ENCODE measurements at places on chromosomes 2 and 18.

DNA sequence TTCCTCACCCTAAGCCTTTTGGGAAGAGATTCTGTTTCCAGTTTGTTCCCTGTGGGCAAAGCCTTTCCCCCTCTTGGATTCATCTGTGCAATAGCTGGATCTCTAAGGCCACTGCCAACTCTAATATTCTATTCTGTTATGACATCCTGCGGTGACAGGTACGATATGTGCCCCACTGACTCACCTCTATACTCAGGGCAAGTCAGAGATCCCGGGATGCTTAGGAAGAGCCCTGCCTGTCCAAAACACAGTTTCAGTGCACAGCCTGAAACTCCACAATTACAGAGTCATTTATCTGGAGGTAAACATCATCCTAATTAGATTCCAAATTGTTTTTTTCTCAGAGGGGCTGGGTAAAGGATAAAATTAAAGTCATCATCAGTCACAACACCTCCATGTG is 190.2 kb downstream of the TFCP2L1 start:
- no peak for DNase-seq

DNA sequence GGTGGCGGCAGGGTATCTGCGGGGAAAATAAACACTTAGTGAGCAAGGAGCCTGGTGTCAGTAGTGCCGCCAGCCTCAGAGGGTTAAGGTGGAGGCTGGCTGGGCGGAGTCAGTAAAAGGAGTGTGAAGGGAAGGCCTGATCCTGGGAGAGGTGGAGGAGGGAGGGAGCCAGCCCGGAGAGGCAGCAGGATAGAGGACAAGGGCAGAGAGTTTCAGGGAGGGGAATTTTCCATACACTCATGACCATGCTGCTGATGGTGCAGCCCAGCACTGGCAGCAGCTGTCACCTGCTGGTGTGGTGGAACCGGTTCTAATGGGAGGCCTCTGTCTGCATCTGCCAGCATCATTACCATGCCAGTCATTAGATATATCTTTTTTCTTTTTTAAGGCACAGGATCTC is 2.0 kb upstream of the TEX44 start:
- no peak for DNase-seq

- DNase-seq, result no peak
These were observed 1672.5 kb upstream of the DDX18 start for GRCh38 chr2:116141891-116142474.

- peak; percentile 72 for DNase-seq
These were observed 1.3 kb upstream of the CLIP4 start for GRCh38 chr2:29113891-29114321.

GRCh38 chr2:55856936-55857335 is 66.6 kb downstream of the EFEMP1 start:
- DNase-seq, result no peak

DNA sequence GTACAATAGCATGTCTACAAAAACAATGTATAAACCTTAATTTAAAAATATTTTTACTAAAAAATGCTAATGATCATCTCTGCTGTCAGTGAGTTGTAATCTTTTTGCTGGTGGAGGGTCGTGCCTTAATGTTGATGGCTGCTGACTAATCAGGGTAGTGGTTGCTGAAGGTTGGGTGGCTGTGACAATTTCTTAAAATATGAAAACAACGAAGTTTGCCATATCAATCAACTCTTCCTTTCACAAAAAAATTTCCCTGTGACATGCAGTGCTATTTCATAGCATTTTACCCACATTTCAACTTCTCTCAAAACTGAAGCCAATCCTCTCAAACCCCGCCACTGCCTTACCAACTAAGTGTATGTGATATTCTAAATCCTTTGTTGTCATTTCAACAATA is 112.4 kb downstream of the OLA1 start:
- no peak for DNase-seq

DNA sequence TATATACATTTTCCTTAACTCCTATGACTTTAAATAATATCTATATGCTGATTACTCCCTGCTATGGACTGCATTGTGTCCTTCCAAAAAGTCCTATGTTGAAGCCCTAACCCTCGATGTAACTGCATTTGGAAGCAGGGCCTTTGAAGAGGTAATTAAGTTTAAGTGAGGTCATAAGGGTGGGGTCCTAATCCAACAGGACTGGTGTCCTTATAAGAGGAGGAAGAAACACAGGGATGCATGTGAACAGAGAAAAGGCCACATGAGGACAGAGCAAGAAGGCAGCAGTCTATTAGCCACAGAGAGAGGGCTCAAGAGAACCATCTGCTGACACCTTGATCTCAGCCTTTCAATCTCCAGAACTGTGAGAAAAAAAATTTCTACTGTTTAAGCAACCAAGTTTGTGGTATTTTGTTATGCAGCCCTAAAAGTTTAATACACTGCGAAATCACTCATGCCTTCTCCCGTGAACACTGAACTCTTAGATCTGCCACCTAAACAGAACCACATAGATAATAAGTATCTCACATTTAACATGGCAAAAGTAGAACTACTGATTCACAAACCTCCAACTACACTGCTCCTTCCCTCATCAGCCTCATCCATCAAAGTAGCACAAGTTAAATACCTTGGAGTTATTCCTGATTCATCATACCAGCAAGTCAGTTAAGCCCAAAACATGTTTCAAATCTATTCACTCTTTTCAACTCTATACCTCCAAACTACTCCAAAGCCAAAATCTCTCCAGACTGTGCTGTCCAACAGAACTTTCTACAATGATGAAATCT is 65.4 kb downstream of the HIBCH start:
- no peak for DNase-seq

DNA sequence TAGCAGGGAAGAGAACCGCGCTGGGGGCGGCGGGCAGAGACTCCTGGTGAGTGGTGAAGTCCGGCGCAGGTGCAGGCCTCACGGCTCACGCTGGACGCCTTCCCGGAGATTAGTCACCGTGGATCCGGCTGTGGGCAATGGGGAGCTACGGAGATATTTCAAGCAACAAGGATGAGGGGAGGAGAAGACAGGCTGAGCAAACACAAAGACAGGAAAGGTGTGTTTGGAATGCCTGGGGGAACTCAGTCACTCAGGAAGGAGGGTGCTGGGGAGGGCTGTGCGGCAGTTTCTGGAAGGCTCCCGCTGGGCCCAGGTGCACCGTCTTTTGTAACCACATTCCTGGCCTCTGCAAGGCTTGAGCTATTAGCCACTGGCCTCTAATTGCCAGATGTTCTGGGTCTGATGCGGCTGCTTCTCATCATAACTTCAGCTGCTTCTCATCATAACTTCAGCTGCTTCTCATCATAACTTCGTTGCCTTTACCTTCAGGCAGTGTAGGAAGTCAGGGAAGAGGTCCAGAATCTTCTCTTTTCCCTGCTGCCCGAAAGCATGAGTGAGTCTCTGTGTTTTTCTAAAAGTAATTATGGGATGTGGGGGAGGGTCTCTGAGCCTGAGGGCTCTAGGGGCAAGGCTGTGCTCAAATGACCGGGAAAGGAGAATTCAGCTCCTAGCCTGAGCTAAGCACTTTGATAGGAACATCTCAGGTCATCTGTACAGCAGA is 118.9 kb downstream of the PXDN start:
- peak; percentile 58 for DNase-seq

- DNase-seq, result no peak
These were observed 17.1 kb upstream of the CACNB4 start for GRCh38 chr2:152115952-152116351.

DNA sequence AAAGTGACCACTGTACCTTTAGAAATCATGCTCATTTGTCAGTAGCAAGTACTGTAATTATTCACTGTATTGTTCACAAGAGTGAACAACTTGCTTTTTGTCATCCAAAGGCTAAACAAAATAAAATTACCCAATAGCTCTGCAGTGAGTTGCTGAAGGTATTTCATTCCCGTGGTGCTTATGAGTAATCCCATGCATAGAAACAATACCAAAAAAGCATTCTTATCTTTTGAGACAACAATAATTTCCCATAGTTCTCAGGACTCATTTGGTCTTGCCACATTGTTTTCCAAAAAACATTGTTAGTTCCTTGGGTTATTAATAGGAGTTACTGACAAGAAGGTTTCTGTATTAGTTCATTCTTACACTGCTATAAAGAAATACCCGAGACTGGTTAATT is 503.2 kb upstream of the FAM98A start:
- no peak for DNase-seq

DNA sequence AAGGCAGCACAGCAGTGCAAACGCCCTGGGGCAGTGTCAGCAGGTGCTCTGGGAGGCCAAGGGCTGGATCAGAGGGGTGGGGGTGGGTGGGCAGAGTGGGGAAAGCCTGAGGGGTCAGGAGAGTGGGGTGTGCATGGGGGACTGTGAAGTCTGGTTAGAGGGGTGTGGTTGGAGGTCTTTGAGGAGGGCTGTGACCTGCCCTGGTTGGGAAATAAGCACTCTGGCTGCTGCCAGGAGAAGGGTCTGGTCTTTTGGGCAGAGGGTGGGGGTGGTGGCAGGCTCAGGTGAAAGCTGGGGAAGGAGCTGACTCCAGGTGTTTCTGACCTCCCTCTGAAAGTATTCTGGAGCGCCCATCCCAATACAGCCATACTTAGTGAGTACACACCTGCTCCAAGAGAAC is 4.2 kb downstream of the ALPI start:
- no peak for DNase-seq
